NCI-H187 treated with DMSO at 0.1 percent for 48 hours (cell line): ENCODE measurements at places on chromosomes 16 and 17.

GRCh38 chr17:81390029-81390872, 5.0 kb upstream of the BAHCC1 start:
- no peak for DNase-seq

DNA sequence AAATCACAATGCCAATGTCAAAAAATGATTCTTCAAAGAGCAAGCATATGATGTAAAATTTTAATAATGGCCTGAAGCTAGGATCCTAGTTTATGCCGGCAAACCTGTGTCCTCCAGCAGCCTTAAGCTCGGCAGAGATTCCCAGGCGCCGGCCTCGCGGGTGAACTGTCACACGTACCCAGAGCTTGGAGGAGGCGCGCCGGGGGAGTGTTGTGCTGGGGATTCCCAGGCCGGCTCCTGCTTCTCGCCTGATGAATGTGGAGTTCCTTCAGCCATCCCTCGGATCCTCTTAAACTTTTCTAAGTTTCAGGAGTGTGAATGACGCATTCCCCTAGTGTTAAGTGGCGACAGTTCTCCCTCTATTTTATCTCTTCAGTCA, 19.1 kb upstream of the NTN1 start:
- DNase-seq: no peak

- DNase-seq: no peak
Measured at GRCh38 chr17:20008242-20009051, 712 bp upstream of the SPECC1 start.

GRCh38 chr17:73439597-73439996, 127.8 kb upstream of the CDC42EP4 start:
- no peak for DNase-seq
